Fibroblast of skin of back (primary cell): ENCODE measurements at places on chromosomes 7 and 10.

GRCh38 chr10:100019787-100020141, 10.0 kb upstream of the DNMBP start:
- no peak for DNase-seq

GRCh38 chr10:113001599-113002448, 51.8 kb downstream of the TCF7L2 start:
- DNase-seq = no peak

DNA sequence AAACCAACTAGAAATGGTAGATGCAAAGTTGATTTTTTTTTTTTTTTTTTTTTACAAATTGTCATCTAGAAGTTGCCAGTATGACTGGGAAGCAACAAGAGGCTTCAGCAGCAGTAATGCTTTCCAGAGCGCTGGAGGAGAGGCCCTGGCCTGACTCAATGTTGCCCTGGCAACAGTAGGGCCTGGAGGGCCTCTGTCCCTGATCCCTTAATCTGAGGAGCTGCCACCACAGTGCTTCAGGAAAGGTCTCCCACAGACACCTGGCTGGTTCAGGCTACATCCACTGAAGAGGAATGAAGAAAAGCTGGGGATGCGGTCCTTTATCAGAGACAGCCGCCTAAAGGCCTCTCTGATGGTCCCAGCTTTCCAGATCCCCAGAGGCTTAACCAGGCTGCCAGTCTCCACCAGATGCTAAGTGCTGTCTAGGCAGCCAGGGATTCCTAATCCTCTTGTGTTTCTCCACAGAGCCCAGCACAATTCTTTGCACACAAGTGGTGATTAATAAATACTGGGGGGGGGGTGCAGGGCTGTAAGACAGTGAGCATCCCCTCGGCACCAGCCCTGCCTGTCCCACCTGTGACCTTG, 33.7 kb downstream of the ZNF777 start:
- no peak for DNase-seq

- no peak for DNase-seq
Observed at GRCh38 chr7:26609532-26609931, 254.9 kb downstream of the SKAP2 start.

DNA sequence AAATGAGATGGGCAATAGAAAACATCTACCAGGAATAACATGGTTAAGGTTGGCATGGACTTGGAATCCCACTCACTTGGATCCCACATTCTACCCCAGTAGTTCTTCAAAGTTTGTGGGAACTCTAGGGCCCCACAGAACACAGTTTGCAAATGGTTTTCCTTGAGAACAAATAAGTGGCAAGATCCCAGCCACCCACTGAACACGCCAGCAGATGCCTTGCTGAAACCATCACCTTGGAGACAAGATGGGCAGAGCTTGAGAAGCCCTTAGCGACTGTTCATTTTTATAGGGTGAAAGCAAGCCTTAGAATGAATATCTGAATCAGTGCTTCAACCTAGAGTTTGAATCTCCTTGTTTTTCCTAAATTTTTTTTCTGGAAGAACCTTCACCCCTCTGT, 349.1 kb downstream of the RPS24 start:
- no peak for DNase-seq

- DNase-seq = no peak
Observed at GRCh38 chr7:147607157-147607800, 983.3 kb upstream of the C7orf33 start.

DNA sequence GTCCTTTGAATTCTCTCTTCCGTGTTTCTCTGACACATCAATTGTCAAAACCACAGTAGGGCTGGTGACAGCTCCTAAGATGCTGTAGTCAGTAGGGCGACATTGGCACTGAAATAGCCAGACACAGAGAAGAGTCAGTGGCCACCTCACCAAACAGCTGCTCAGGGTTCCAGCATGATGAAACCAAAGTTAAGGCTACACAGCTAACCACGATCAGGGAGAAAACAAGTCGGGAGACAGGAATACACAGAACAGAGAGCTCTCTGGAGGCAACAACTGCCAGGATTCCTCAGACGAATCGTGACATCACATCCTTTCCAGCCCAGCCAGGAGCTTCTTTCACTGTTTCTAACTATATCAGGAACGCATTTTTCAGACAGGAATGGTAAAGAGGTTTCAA, 922.2 kb downstream of the SORCS1 start:
- DNase-seq = no peak

GRCh38 chr7:116955340-116955739, 2.0 kb downstream of the ST7 start:
- DNase-seq = no peak

DNA sequence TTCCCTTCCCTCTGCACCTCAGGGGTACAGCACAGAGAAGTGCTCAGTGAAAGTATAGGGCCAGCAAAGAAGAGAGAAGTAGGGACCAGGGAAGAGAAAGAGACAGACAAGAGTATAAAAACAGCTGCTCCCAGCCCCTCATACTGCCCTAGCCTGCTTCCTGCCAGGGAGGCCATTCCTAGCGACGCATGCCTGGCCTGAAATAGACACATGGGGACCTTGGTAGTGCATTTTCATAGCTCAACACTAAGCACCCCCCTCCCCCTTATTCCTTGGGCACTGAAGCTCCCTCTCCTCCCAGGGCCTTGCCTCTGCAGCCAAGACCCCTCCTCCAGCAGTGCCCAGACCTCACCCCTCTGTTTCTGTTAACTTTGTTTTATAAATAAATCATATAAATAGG, 64.7 kb downstream of the ZMIZ1 start:
- DNase-seq = no peak

DNA sequence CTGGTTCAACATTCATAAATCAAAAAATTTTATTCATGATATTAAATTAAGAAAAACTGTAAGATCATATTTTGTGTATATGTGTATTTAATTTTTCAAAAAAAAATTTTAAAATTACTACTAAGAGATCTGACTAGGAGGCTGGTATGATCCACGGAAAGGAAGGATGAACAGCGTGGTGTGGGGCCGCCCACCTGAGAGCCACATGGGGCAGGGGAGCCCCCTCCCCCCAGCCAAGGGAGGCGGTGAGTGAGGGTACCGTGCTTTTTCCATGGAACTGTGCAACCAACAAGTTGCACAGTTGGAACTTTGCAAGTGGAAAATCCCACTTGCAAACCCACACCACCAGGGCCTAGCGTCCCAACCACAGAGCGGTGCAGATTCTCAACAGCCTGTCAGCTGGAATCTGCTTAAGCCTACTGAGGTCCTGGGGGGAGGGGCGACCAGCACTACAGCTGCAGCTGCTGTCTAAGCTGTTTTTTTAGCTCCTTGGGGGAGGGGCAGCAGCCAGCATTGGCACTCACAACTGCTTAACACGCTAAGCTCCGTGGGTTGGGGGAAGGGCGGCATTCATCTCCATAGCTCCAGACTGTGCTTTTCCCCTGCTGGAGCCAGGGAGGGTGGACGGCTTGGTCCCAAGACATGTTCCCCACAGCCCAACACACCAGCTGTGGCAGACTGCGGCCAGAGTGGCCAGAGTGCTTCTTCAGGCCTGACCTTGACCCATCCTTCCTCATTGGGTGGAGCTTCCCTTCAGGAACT, 94.2 kb upstream of the IGFBP3 start:
- peak; percentile 48 for DNase-seq

DNA sequence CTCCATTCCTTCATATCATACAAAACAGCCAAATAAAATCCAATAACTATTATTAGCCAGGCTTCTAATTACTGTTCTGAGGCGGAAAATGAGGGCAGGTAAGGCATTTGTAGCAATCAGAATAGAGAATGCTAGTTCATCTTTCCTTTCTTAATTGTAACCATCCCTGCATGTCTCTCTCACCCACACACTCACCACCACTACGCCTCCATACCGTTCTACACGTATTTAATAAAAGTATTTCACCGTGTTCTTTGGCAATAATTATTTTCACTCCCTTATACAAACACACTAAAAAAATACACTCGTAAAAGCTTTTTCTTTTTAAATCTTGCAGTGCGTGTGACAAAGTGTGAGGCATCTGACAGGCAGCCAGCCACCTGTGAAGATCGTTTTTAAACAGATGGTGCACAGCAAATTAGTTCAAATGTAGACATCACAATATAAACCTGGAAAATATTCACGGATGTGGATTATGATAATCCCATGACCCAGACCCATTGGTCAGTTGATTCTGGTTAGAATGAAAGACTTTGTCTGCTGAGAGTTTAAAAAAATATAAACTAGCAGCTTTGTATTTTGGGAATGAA, 653.6 kb downstream of the REEP3 start:
- DNase-seq = no peak

DNA sequence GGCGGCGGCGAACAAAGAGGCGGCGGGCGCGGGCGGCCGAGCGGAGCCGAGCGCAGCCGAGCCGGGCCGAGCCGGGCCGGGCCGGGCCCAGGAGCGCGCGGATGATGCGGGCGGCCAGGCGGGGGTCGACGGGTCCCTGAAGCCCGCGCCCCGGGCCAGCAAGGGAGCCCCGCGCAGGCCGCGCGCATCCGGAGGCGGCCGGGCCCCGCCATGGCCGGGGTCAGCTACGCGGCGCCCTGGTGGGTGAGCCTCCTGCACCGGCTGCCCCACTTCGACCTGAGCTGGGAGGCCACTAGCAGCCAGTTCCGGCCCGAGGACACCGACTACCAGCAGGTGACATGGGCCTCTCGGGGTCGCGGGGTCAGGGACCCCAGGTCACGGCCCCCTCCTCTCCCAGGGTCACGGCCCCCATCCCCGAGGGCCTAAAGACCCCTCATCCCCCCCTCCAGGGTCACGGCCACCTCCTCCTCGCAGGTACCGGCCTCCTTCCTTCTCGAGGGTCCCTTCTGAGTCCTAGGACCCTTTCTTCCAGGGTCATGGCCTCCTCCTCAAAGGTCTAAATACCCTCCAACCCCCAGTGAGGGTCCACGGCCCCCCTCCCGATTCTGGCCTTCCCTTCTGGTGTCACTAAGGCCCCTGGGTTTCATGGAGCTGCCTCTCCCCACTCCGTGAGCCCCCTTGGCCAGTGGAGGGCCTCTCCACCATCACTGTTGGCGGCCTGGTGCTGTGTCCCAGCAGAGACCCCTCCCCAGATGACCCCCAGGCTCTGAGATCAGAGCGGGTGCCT, at the start of gene TTYH3:
TTYH3 (plus strand) TSS at position 41 of the 787 bp plus-strand sequence; CDS start at position 211, 170 bp downstream.
- no peak for DNase-seq

GRCh38 chr10:110863361-110863760, 8.4 kb upstream of the PDCD4 start:
- no peak for DNase-seq

DNA sequence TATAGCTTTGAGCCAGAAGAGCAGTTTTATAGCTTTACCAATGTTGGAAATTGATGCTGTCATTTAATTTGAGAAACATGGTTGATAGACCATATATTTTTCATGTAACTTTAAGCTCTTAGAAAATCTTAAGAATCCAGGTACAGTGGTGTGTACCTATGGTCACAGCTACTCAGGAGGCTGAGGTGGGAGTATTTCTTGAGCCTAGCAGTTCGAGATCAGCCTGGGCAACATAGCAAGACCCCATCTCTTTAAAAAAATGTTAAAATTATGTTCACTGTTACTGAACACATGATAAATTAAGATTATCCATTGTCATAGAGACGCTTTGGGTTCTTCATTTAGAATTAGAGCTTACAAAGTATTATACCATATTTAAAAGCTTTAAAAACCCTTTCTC, 18.2 kb downstream of the REEP3 start:
- no peak for DNase-seq

GRCh38 chr7:158123753-158124152, 463.9 kb downstream of the PTPRN2 start:
- no peak for DNase-seq

GRCh38 chr10:52623761-52624160, 148.8 kb downstream of the MBL2 start:
- no peak for DNase-seq

- DNase-seq = peak; percentile 3
Observed at GRCh38 chr10:35262436-35262835, 73.9 kb upstream of the CCNY start.

DNA sequence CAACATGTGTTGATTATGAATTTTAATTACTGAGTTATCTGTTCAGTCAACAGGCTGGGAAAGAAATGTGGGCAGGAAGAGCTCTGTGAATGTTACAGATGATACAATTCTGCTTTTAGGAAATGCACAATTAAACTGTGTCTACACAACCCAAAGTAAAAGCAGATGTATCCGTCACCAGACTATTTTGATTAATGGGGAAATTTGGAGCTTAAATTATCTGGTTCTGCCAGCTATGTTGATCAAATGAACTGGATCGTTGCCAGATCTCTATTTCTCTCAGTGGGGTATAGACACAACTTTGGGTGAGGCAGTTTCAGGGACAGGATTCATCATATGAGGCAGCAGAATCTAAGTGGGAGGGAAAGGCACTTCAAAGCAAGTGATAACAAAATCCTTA, 136.5 kb downstream of the NEUROD6 start:
- no peak for DNase-seq

- no peak for DNase-seq
Observed at GRCh38 chr10:124971276-124971675, 29.4 kb downstream of the ZRANB1 start.

- no peak for DNase-seq
Observed at GRCh38 chr10:93272884-93273675, 199.4 kb downstream of the CYP26A1 start.

DNA sequence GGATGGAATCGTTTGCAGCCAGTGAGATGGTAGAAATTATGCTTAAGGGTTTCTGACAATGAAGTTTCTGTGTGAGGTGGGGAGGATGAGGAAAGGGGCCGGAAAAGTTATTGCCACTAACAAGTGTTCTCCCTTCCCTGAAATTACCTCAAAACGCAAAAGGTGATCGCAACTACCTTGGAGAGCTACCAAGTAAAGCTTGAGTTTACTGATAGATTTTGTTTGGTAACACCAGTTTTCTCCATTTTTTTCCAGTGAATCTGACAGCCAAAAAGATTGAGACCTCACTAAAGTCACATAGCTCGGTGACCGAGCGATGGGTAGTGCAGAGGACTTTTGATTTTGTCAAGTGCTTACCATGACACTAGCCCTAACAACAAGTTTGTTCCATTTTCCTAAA, 1.6 kb downstream of the SUV39H2 start:
- DNase-seq = no peak

- DNase-seq = no peak
Observed at GRCh38 chr10:78642269-78642816, 426.4 kb upstream of the ZMIZ1 start.

DNA sequence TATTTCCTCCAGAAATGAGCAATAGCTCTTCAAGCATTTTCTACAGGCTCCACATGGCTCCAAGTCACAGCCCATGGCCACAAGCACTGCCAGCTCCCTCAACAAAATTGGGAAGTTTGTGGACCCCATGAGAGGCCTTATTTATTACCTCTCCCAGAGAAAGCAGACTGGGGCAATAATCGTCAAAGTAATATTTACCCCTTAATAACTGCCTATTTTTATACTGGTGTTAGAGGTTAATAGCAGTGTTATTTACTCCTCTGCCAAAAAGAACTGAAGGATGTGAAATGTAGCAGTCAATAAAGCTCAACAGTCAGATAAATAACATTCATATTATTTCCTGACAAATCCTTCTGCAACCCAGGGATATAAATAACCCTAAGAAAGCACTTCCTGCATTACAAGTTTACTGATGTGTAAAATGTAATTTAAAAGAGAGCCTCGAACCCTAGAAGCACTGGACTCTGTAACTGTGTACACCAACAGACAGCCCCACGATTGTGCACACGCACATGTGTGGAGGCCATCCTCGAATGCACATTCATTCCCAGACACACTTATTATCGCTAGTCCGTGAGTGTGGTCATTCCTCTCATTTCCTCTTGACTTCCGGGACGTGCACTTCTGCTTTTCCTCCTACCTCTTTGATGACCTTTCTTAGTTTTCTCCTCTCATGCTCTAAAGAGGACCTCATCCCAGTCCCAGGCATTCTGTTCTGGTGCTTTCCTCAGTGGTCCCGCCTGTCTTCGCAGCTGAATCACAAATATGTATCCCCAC, 157.4 kb downstream of the EVX1 start:
- DNase-seq = no peak
